Renal pelvis (tissue), 12 donors: ENCODE measurements at places on chromosomes 6 and 20.

GRCh38 chr20:33789109-33789857 lies 21.9 kb upstream of the CHMP4B start:
- no peak for DNase-seq

DNA sequence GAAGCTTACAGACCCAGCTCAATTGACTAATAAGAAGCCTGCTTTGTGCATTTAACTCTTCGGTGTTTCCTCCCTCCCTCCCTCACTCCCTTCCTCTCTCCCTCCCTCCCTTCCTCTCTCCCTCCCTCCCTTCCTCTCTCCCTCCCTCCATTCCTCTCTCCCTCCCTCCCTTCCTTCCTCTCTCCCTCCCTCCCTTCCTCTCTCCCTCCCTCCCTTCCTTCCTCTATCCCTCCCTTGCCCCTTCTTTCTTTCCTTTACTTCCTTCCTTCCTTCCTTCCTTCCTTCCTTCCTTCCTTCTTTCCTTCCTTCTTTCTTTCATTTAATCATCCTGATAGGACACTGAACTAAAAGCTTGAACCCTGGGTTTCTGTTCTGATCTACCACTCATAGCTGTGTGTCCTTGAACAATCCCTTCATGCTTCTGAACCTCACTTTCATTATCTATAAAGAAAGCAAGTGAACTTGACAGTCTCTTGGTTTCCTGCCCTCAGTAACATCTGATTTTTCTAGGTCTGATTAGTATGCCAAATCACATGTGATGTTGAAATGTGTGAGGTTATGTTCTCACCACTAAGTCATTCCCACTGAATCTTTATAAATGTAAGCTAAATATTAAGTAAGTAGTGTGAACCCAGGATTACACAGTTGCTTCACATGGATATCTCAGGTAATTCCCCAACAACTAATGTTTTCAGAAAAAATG lies 132.3 kb upstream of the BMP2 start:
- no peak for DNase-seq

DNA sequence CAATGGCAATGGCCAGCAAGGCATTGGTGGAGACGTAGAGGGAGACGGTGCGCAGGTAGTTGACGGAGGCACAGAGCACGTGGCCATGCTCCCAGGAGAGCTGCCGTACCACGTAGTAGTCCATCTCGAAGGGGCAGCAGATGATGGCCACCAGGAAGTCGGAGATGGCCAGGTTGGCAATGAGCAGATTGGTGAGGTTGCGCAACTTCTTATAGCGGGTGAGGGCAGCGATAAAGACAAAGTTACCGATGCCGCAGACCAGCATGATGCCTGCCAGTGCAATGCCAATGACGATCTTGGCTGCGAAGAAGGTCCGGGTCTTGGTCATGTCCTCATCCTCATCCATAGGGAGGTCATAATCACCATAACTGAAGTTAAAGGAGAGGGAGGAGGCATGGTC lies 2.8 kb downstream of the PROKR2 start:
- no peak for DNase-seq

- DNase-seq, result no peak
Measured at GRCh38 chr20:24046888-24047287, 58.3 kb upstream of the GGTLC1 start.

DNA sequence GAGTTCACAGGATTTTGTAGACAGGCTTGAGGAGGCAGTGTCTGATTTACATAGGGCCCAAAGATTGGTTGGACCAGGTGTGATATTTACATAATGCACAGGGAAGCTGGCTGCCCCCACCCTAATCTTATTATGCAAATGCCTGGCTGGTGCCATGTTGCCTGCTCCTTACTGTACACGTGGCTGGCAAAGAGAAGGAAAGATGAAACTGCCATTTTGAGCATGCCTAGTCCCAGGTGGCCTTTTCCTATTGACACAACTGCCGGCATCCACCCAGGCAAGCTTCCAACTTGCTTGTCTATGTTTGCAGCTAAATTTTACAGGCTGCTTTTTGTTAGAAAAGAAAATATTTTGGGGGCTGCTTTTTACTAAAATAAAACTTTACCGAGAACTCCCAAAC lies 174.6 kb downstream of the LMBRD1 start:
- DNase-seq, result no peak

- no peak for DNase-seq
Measured at GRCh38 chr6:61755739-61756138, 530.3 kb downstream of the KHDRBS2 start.

DNA sequence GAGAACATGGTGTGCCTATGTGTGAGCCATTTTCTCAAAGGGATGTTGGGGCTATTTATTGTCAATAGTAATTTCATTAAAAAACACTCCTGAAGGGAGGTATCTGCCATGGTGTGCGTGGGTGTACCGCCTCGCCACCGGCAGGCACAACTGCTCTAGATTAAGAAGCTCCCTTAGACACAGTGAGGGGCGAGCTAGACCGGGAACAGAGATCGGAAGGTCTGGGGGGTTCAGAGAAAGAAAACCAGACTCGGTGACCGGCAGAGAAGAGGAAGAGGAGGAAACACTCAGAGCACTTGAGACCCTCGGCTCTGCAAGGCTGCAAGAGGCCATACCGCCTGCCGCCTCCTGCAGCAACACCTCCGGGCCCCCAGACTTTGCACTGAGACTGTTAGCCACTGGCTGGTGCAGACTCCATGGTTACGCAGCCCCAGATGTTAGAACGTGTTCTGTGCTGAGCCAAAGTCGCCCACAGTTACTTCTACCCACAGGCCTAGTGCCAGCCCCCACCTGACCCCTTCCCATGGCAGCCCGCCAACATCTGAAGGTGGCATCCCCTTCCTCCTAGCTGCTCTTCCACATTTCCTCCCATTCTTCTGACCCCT lies 18.1 kb downstream of the PXDC1 start:
- DNase-seq, result no peak

DNA sequence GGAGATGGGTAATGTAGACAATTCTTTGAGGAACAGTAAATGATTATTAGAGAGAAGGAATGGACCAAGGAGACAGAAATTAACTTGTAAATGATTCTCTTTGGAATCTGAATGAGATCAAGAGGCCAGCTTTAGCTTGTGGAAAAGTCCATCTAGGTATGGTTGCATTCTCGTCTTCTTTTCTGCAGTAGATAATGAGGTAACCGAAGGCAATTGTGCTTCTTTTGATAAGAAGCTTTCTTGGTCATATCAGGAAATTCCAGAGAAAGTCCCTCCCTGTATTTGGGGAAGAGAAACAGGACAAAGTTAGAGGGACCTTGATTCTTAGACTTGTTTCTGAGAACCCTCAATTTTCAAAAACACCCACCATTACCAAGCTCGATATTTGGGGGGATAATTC lies 109.1 kb upstream of the PRSS16 start:
- no peak for DNase-seq

DNA sequence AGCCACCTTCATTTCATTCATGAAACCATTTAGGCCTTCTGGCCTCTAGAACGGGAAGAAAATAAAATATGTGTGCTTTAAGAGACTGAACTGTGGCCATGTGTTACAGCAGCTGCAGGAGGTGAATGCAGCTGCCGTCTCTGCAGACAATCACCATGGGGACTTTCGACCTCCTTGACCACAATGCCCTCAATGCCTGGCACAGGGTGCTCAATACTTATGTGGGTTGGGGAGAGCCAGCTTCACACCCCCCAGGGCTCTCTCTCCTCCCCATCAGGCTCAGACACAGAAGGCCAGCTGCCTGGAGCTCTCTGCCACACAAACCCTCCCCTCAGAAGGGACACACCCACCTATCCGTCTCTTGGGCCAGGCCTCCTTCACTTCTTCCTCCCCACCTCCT lies 43.5 kb downstream of the ANKRD60 start:
- DNase-seq, result no peak

GRCh38 chr6:16737925-16738324 lies 23.3 kb downstream of the ATXN1 start:
- DNase-seq, result no peak

DNA sequence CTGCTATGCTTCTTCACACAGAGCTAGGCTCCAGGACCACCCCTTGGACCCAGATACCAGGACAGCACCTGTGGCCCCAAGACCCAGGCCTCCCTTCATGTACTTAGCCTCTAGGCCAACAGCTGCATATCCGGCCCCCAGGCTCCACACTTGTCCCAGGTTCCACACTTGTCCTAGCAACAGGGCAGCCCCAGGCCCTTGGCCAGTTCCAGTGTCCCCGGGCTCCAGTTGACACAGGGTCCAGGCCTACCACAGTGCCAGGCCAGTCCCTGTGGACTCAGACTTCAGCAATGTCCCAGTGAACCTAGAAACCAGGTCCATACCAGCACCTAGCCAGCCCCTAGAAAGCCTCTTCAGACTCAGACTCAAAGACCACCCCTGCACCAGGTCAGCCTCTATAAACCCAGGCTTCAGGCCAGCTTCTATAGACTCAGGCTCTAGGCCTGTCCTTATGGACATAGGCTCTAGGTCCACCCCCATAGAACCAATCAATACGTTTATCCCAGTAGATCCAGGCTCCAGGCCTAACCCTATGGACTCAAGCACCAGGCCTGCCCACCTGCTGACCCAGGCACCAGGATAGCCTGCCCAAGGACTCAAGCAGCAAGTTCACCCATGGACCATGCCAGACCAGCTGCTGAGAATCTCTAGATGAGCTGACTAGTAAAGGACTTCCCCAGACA lies 46.3 kb downstream of the RCAN2 start:
- DNase-seq, result no peak

GRCh38 chr6:85637579-85637978 lies 5.1 kb downstream of the SYNCRIP start:
- DNase-seq, result no peak
